ENCODE measurements at places on chromosomes 7 and 10. TPM values are rescaled to one million over a fixed set of nuclear protein-coding genes. Genes with fewer than 3 reads are reported as not detected.

DNA sequence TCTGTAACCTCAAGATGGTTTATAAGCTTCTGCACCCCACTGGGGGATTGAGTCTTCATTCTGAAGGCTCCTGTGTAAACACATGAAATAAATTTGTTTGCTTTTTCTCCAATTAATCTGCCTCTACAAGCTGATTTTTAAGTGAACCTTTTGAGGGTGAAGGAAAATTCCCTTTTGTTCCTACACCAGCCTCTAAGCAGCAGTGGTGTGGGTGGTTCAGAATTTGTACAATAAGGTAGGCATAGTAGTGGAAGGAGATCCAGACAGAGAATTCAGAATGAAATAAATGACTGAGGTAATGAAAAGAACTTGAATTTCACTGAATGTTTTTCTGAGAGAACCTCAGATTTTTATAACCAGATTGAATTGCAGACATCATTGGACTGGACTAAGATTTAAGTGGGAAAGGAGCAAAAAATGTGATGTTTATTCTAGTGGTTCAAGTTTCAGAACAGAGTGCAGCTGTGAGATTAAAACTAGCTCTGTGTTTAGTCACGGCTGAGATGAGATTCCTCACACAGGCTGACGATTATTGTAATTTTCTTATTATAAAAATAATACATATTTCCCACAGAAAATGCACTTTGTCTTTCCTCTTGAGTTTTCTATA, 1162.2 kb downstream of the TYW1 start:
- H3K36me3 ChIP-seq: no peaks in the 10 kb centered on the region
- H3K27me3 ChIP-seq: no peaks in the 10 kb centered on the region
- H3K27ac ChIP-seq: no peak overlapping the region
- H3K4me3 ChIP-seq: no peak overlapping the region

GRCh38 chr7:35848725-35849124, 47.9 kb downstream of the SEPTIN7 start:
- no peak for DNase-seq
- peaks cover 37% of the 10 kb centered on the region for H3K36me3 ChIP-seq
- peaks cover 10% of the 10 kb centered on the region for H3K4me1 ChIP-seq
- no peak overlapping the region for H3K4me3 ChIP-seq
- H3K27me3 ChIP-seq: no peaks in the 10 kb centered on the region

CLEC2L gene
- 0.71 TPM for total RNA-seq

DNA sequence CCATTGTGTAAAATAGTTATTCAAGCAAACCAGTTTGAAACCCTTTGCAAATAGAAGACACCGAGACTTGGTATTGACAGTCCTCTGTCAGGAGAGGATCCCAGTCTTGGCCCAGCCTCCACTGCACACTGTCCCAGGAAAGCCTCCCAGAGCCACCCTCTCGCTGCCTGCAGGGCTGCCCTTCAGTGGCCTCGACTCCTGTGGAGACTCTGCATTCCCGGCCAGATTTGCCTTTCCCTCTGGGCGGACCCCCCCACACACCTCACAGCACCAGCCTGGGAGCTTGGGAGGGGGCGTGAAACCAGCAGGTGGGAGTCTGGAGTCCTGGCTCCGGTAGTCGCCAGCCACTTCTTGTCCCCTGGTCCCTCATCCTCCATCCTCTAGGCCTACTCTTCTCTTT, 48.7 kb downstream of the GRK5 start:
- H3K36me3 ChIP-seq: no peaks in the 10 kb centered on the region
- H3K27ac ChIP-seq: no peak overlapping the region
- H3K27me3 ChIP-seq: no peaks in the 10 kb centered on the region
- no peaks in the 10 kb centered on the region for H3K4me1 ChIP-seq
- H3K4me3 ChIP-seq: no peak overlapping the region

DNA sequence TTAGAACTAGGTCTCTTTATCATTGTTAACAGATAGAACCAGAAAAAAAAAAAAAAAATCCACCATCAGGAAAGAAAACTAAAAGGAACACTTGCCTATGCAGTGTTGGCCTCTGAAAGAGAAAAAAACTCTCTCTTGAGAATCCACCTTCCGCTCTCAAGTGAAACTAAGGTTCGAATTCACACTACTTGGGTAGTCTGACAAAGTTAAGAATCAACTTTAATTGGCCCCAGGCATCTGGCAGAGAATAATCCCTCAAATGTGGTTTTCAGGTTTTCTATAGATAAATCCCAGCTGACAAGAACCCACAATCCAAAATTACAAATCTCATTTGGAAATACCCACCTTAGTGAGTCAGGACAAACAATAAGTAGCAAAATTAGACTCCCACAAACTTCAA, 199.7 kb upstream of the LRRN3 start:
- no peak overlapping the region for H3K27ac ChIP-seq
- no peak for DNase-seq
- no peaks in the 10 kb centered on the region for H3K27me3 ChIP-seq
- no peak overlapping the region for H3K4me3 ChIP-seq

- H3K27ac ChIP-seq: no peak overlapping the region
- no peak for DNase-seq
- no peaks in the 10 kb centered on the region for H3K27me3 ChIP-seq
- no peak overlapping the region for H3K4me3 ChIP-seq
- H3K4me1 ChIP-seq: no peaks in the 10 kb centered on the region
Observed at GRCh38 chr10:34001087-34001580, 666.7 kb upstream of the NRP1 start.

DNA sequence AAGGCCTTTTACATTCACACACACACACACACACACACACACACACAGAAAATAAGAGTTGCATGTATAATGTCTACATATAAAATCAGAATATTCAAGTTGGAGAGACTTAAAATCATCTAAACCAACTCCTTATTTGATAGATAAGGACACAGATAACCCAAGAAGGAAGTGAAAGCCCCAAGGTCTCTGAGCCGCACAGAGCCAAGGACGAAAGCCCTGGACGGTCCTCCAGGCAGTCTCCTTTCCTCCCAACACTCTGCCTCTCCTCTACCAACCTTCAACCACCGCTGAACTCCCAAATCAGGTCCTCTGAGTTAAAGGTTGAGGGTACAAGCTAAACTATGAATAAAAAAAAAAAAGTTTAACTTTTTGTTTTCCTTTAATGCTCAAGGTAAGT, 28.2 kb downstream of the UBE2H start:
- no peaks in the 10 kb centered on the region for H3K27me3 ChIP-seq
- H3K27ac ChIP-seq: no peak overlapping the region
- DNase-seq: no peak
- no peak overlapping the region for H3K4me3 ChIP-seq
- no peaks in the 10 kb centered on the region for H3K4me1 ChIP-seq

MORN4 gene
- total RNA-seq: 2.0 TPM

SPDYE5 gene
- total RNA-seq: not detected

NXPH1 gene
- total RNA-seq: not detected

GRCh38 chr10:70540789-70541360, 61.7 kb downstream of the PRF1 start:
- H3K27me3 ChIP-seq: no peaks in the 10 kb centered on the region
- DNase-seq: no peak
- H3K4me1 ChIP-seq: peaks cover 9% of the 10 kb centered on the region
- H3K36me3 ChIP-seq: no peaks in the 10 kb centered on the region
